ENCODE measurements at places on chromosomes 6 and 20.

DNA sequence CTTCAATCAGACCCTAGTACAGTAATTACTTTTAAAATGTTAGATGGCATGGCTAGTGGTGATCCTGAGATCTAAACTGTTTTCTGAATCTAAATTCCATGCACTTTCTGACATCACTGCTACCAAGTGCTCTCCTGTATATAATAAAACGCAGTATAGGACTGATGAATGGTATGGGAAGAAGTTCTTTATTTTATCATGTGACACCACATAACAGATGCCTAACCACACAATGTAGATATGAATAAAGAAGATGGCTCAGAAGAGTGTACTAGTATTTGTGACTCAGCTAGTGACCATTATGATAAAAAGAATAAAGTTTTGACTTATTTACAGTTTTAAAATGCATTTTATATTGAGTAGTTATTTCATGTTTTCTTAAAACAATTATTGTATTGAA is 8.5 kb downstream of the NDUFAF4 start:
- no peak for DNase-seq

DNA sequence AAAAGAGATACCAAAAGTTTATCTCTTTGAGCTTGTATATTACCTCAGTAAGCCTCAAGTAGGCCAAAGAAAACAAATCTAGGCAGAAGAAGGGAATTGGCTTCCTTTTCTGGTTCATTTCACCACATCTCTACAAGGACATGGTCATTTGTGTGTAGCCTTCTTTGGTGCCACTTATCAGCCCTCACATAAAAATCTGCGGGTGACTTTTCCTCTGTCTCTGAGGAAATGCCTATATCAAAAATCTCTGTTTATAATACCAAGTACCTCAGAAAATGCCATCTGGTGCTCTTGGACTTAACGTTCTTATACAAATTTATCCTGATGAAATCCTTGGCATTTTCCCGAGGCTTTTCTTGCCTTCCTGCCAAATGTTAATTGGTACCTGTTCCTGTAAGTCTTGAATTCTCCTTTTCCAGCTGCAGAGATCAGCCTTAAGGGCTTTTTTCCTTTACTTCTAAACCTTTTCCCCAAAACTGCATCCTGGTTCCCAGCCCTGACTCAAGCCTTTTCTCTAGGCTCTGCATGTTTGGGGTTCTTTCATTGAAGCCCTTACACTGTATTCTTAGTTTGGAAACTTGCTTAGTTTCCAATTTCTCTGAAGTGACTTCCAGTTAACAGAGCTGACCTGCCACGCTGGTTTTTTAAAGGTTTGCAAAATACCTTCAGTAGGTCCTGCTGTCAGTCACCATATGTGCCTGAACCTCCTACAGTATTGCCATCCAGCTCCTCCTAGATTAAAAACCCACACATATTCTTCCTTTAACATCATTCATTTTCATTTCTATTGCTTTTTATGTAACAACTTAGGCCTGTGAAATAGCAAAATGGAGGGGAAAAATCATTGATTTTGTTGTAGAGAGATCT is 191.2 kb upstream of the PREP start:
- DNase-seq, result no peak

GRCh38 chr6:1387876-1388629 is 1.3 kb upstream of the FOXF2 start:
- DNase-seq, result no peak

GRCh38 chr6:116986819-116987218 is 109.8 kb downstream of the RFX6 start:
- no peak for DNase-seq

GRCh38 chr20:37905671-37906613 is 3.0 kb downstream of the VSTM2L start:
- no peak for DNase-seq

GRCh38 chr6:5270093-5270680 is 8.9 kb downstream of the FARS2 start:
- no peak for DNase-seq

DNA sequence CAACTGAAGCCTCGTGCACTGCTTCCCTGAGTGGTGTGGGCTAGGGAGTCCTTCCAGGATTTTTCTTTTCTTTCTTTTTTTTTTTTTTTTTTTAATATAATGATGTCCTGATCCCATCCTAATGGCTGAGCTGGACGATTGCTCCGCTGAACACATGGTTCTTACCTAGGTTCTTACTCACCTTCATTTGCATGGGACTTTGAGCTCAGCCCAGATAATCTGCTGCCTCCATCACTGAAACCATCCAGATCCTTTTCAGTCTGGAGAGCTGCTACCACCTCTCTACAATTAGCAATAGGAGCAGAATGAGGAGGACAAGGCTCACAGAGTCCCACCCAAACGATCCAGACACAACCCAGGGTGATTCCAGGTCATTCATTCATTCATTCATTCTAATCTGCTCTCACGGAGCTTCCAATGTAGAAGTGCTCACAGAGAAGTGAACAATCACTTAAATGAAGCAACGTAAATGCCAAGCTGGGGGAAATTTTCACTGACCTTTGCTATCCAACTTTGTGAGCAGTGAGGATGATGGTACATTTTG is 246.3 kb upstream of the RREB1 start:
- DNase-seq, result no peak

- no peak for DNase-seq
These were observed 68.1 kb upstream of the MAFB start for GRCh38 chr20:40757087-40757486.

DNA sequence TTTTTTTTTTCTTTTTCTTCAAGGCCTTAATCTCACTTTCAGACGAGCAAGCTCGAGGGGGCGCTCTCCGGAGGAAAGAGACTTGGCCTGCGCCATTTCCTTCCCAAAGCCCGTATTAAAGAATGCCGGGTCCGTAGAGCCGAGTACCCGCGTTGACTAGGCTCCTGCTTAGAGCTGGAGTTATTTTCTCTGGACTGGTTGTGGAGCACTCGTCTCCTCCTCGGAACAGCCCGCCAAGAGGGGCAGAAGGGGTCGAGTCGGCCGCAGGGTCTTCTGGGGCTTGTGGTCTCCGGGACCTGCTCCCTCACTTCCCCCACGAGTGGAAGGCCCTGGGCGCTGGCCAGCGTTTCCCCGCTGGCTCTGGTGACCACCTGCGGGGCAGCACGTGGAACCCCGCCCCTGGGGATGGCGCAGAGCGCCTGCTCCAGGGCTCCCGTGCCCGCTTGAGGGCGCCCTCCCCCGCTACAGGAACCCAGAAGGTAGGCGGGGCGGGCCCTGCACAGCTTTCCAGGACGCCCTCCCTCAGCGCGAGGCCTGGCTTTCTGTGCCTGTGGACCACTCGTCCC is 2.7 kb upstream of the MEI4 start:
- no peak for DNase-seq

DNA sequence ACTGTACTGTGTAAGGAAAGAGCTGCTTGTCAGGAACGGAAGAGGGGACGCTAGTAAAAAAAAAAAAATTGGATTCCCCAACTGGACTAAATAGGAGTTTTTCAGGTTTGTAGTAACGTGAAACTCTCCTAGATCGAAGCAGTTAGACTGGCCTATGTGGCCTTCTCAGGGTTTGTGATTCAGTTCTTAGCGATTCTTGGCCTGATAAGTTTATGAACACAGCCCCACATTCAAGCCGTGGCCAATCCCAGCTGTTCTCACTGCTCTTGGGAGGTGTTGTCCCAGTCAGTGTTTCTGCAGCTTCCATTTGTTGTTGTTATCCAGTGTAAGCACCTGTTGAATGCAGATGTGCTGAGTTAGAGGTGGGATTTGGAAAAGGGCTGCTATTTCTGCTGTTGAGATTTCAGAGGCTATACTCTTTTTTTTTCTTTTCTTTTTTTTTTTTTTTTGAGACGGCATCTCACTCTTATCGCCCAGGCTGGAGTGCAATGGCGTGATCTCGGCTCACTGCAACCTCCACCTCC is 29.7 kb downstream of the TAF8 start:
- no peak for DNase-seq

GRCh38 chr20:22692119-22692475 is 107.7 kb upstream of the FOXA2 start:
- DNase-seq, result no peak

DNA sequence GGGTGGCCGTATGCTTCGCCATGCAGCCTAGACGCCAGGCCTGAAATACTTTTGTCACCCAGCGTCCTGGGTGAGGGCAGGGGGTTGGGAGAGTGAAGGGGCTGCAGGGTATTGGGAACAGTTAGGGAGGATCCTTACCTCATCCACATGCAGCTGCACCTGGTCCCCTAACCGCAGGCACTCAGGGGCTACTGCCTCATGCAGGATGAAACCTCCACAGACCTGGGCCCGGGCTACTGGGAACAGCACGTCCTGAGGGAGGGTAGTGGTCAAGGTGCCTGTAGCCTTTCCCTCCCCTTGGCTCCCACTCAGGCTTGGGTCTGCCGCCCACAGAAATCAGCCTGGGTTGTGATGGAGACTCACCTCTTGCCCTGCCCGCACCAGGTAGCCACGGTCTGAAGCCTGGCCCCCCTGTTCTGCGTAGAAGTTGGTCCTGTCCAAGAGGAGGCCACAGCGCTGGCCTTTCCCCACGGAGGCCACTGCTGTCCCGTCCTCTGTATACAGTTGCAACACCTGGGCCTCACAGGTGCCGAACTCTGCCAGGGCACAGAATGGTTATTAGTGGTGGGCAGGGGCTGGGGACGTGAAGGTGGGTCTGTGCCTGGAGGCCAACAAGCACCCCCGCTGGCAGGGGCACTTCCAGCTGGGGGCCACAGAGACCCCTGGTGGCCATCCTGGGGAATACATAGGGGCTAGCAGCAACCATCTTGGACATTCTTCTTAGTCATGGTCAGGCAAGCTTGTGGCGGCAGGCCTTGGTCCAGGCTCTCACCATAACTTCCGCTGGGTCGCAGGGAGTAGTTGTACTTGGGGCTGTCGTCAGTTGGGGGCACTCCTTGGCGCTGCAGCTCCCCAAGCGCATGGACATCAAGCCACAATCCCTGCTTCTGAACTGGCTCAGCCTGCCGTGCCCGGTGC is 8.6 kb downstream of the AARS2 start:
- no peak for DNase-seq

- DNase-seq, result no peak
These were observed 192.9 kb downstream of the SYNDIG1 start for GRCh38 chr20:24662322-24662721.

- no peak for DNase-seq
These were observed 96.8 kb downstream of the PSMG4 start for GRCh38 chr6:3355358-3356055.

Data from stimulated activated CD8-positive, alpha-beta memory T cell treated with anti-CD3 and anti-CD28 coated beads, Interleukin-15, amount 100 ng/mL, for 4 hours (primary cell).